ENCODE measurements at places on chromosomes 5 and 9.

DNA sequence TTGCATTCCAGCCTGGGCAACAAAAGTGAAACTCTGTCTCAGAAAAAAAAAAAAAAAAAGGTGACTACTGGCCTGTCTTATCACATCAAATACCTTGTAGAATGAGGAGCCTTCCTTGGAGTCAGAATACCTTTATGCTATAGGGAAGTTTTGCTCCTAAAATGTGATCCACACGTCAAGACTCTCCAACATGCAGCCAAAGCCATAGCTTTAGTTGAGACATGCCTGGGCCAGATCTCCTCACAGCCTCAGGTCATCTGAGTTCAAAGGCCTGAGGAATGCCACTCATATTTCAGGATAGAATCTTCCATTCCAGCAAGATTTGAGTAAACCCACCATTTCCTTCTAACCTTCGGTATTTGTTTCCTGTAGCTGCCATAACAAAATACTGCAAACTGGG, 13.7 kb upstream of the SOWAHA start:
- DNase-seq: no peak

- DNase-seq: no peak
These were observed 181.6 kb upstream of the TLE4 start for GRCh38 chr9:79390077-79390698.

- no peak for DNase-seq
These were observed 134.1 kb downstream of the SEMA6A start for GRCh38 chr5:116440457-116441001.

DNA sequence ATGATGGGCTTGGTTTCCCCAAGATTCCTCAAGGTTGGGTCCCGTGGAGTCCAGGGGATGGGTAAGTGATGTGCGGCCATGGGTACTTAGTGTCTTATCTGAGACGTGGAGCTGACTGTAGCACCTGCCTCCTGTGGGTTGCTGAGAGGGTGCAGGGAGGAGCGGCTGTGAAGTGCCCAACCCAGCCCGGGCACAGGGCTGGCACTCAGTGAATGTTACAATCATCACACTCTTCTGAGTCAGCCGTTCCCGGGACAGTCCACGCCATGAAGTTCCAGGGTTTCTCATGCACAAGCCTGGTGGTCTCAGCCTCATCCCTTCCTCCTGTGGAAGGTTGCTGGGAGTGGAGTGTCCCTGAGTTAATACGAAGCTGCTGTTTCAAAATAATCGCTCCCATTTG, 29.1 kb downstream of the NTNG2 start:
- no peak for DNase-seq

- DNase-seq: no peak
These were observed 106.8 kb downstream of the PDE6A start for GRCh38 chr5:149837680-149838269.

DNA sequence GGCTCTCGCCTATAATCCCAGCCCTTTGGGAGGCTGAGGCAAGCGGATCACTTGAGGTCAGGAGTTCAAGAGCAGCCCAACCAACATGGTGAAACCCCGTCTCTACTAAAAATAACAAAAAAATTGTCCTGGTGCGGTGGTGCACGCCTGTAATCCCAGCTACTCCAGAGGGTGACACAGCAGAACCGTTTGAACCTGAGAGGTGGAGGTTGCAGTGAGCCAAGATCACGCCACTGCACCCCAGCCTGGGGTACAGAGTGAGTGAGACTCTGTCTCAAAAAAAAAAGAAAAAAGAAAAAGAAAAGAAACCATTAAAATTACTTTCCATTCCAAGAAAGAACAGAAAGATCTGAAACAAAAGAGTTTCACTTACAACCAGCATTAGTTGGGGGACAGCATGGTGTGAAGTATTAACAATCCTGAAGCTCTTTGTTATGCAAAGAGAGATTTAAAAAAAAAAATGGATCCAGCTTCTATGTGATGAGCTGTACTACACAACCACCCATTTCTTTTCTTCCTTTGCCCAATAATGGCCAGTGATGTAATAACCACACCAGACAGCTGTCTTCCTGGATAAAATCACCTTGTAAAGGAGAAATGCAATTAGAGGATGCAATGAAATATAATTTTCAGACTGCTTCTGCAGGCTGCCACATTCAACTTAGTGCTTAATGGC, 76.9 kb downstream of the MED27 start:
- no peak for DNase-seq

DNA sequence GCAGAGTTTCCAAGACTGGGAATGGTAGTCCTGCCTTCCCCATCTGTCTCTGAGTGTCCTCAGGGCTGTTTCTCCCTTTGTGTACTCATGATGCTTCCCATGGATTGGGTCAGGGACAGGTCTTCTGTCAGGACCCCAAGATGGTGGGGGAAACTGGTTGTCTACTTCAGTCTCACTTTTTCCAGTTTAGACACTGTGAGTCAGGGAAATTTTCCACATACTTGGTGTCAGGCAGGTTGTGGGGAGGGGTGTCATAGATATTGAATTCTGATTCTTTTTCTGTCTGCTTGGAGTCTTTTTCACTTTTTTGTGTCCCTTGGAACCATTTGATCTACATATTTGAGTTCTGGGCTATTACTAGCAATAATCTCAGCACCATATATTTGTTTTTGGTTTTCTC, 10.3 kb downstream of the POLK start:
- DNase-seq: no peak

- no peak for DNase-seq
These were observed 221.7 kb downstream of the PBX3 start for GRCh38 chr9:125968714-125969374.

GRCh38 chr5:58924306-58924705, 341.4 kb downstream of the RAB3C start:
- no peak for DNase-seq

DNA sequence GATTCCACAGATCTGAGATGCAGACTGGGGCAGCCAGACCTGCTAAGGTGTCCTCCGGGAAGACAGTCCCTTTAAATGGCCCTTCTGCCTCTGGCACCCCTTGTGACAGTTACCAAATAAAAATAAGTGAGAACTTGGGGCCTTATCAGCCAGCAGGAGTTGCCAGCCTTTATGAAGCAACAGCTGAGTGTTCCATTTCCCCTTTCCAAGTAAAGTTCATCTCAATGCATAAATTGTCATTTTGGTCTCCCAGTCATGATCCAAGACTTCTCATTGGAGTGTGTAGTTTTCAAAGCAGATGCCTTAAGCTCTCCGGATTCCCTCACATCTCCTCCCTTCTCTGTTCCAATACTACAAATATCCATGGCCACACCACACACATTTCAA, 4.1 kb downstream of the PTCH1 start:
- no peak for DNase-seq

DNA sequence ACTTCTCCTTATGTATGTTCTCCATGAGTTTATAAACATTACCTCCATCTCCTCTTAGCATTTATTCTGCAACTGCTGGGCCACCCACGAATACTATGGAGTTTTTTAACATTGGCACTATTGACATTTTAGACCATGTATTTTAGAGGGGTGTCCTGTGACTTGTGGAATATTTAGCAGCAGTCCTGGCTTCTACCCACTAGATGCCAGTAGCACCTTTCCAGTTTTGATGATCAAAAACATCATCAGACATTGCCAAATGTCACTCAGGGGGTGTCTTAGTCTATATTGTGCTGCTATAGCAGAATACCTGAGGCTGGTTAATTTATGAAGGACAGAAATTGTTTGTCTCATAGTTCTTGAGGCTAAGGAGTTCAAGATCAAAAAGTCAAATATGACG, 187.5 kb upstream of the RORB start:
- DNase-seq: no peak
